ENCODE measurements at places on chromosomes 12 and 14.

DNA sequence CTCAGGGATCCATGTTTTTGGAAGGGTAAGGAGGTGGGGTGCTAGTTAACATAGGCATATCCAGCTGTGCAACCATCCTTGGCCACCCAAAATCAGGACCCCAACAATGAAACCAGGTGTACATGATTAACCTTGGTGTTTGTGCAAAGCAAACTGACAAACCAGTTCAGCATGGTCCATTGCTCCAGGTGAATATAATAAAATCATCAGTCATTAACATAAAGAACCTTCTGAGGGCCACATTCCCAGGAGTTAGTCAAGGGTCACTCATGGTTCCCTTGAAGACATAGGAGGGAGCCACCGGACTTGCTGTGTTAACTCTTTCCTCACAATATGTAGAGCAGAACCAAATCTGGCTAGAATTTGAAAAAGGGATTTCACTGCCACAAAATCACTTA is 17.8 kb downstream of the SLC38A2 start:
- no peak for DNase-seq

DNA sequence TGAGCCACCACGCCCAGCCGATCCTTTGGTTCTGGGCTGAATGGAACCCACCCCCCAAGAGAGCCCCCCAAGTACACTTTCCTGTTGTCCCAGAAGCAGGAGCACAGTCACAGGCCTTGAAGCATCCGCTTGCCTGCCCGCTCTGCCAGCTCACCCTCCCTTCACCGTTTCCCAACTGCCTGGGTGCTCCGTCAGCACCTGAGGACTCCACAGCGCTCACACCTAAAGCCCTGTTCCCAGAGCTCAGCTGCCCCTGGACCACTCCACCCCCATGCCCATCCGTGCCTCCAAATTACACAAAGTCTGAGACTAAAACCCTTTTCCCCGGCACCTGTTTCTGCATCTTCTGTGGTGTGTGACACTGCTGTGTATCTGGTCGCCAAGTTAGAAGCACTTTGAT is 44.3 kb upstream of the TRAF3 start:
- DNase-seq: no peak

DNA sequence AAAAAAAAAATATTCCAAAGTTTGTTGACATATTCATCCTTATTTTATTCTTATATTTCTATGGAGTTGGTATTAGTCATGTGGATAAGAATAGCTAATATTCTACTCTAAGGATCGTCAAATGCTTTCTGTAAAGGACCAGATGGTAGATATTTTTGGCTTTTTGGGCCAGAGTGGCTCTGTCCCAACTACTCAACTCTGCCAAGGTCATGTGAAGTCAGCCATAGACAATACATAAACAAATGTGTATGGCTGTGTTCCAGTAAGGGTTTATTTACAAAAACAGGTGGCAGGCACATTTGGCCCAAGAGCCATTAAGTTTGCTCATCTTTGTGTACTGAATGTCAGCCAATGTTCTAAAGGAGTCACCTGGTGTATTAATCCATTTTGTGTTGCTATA is 131.8 kb downstream of the TBX5 start:
- no peak for DNase-seq

GRCh38 chr14:78848234-78848820 is 678.2 kb downstream of the NRXN3 start:
- DNase-seq: peak; percentile 10

- no peak for DNase-seq
These were observed 75.3 kb downstream of the NINJ2 start for GRCh38 chr12:588024-588322.

- no peak for DNase-seq
These were observed 8.2 kb downstream of the IPO8 start for GRCh38 chr12:30687265-30687986.

DNA sequence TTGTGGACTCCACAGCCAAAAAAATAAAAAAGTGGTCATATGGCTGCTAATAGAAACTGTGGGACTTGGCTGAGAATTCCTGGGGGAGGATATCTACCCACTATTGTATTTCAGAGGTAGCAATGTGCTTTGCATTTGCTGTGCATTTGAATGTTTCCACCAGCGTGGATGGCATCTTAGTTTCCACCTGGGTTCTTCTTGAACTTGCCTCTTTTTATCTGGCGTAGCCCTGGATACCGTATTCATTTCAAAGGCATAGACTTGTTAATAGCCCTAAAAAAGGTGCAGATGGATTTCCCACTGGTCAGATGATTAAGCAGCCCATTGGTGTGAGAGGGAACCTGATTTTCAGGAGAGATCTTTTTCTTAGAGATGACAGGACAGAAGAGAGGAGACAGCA is 1.9 kb upstream of the MYF5 start:
- no peak for DNase-seq

GRCh38 chr14:89524990-89525667 is 108.1 kb upstream of the FOXN3 start:
- DNase-seq: no peak

DNA sequence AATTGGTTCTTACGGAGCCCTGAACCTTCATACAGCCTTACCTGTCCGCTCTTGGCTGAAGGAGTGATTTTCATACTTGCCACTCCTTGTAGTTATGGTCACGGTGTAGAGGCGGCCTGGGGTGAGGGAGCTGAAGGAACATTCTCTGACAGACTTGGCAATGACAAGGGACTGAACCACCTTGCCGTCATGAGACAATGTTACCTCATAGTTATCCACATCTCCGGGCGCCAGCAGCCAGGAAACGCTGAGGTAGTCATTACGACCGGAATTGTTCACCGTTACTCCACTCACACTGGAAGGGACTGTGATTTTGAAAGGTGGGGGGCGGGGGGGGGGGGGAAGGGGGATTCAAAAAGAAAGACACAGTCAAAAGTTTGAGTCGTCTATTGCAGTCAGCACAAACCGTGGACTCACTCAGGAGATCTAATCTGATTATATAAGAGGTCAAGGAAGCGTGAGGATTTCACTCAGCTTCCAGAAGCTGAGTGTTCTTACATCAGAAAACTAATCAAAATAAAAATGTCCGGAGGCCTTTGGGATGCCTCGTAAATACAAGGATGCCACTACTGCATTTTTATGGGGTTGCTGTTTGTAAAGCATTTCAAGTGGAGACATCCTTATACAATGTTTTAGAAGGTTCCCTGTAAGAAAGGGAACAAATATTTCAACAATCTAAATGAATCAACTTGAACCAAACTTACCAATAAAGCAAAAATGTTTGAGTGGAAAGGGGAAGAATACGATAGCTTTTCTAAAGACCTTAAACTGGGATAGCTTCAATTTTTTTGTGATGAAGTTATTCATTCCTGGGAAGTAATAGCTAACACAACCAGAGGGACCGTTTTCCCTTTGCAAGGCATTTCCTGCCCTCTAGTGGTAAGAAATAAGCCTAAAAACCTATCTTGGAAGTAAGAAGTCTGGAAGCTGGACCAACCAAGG is 60.6 kb downstream of the PTPRB start:
- DNase-seq: peak; percentile 56

GRCh38 chr14:68401855-68402254 is 391.0 kb downstream of the ZFP36L1 start:
- DNase-seq: no peak

GRCh38 chr14:100846309-100846859 is 20.5 kb downstream of the MEG3 start:
- no peak for DNase-seq

DNA sequence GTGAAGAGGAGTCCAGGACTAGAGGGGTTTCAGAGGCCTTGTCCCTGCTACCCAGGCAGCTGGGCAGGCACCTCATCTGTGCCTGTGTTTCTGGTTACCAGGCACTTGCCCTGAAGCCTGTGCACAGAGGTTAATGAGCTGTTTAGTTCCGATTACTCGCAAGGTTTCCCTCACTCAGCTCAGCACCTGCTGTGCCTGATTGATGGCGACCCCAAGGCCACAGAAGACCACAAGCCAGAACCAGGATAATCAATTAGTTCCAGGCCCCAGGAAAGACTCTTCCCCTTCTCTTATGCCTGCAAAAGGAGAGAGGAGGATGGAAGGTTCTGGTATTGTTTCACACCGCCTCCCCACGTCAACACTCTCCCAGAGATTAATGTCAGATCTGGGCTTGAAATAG is 88.8 kb upstream of the NOS1 start:
- DNase-seq: no peak

DNA sequence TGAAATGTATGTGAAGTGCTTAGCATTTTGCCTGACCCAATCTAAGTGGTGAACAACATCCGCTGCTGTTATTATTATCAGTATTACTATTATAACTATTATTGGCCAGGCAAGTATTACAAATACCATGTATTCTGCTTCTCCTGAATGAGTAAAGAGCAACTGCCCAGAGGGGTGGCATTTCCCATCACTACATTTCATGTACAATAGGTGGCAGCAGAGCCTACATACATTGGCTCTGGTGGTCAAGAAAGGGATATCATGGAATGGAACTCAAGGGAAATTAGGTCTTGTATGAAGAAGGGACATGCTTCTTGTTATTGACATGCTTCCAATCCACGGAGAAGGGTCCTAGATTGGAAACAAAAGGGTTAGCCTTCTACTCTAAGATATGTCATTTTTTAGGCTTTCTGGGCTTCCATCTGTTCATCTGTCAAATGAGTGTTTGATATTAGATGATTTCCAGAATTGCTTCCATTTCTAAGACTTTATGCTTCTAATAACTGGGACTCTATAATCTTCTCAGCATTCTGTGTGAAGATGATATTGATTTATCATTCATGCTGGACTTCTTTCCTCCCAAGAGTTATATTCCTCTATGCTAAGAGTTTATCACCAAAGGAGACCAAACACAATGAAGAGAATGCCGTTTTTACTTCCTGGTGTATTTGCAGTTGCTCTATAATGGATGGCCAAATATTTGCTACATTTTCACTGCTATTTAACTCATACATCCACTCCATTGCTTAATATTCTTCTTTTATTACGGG is 239.1 kb downstream of the SSPN start:
- DNase-seq: peak; percentile 4

DNA sequence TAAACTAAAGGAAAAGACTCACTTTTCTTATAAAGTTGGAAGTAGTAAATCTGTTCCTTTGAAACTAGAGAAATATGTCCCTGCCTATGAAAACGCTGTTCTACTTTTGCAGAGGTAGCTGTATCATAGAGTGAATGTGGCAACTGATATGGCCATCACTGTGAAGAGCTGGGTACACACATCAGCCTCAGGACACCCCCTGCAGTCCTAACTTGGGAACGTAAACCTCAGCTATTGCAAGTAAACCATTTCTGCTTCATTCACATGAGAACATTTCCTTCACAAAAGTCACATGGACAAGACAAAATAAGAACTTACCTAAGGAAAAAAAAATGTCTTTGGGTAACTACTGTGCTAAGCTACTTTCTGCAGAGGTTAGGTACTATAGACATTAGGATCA is 233.3 kb upstream of the PPFIA2 start:
- DNase-seq: peak; percentile 36

- DNase-seq: no peak
These were observed 21.0 kb upstream of the MAP1LC3B2 start for GRCh38 chr12:116538076-116538591.

DNA sequence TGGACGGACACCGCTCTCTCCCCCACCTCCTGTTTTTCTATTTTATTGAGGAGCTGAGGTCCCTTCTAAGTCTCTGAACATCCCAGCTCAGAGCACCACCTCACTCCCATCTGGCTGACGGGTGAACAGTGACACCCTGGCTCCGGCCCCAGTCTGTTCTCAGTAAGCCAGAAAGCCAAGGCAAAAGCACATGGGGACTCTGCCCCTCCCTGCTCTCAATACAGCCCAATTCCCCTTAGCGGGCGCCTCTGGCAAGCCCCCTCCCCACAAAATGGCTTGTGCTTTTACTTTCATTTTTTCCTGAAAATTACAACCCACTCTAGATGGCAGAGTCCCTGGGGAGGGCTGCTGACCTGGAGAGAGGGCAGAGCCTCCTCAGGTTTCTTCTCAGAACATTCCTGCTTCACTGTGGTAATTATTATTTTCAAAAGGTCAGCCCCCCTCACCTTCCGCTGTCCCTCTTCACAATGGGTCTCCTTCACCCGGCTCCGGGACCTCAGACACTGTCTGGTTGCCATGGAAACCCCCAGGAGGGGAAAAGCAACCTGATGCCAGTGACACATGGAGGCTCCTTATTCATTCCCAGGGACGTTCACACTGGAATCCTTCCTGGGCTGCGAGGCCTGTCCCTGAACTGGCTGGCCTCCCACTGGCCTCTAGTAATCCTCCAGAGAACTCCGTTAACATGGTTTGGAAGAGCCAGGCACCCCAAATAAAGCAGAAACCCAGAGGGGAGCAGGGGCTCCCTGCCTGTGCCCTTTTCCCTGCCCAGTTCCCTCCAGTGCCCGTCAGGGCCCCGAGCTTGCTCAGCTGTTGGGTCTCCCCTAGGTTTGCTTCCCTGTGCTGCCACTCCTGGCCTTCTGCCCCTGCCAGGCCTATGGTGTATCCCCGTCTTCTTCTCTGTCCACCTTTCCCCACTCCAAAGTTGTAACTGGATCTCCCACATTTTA is 15.9 kb downstream of the COL2A1 start:
- no peak for DNase-seq

DNA sequence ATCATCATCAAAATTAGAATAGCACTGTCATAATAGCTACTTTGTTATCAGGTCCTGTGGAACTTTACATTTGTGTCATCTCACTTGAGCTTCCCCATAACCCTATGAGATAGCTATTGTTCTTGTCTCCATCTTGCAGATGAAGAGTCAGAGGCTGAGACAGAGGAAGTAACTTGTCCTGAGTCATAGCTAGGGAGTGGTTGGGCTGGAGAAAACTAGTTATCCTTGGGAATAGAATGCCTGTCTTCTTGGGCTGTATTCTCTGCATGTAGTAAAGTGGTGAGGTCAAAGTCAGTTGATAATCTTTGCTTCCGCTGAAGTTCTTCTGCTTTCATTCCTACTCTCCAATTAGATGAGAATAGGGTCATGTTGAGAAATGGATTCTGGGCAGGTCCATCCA is 117.0 kb downstream of the SMOC1 start:
- no peak for DNase-seq

GRCh38 chr14:68563251-68564131 is 229.4 kb downstream of the ZFP36L1 start:
- DNase-seq: no peak

DNA sequence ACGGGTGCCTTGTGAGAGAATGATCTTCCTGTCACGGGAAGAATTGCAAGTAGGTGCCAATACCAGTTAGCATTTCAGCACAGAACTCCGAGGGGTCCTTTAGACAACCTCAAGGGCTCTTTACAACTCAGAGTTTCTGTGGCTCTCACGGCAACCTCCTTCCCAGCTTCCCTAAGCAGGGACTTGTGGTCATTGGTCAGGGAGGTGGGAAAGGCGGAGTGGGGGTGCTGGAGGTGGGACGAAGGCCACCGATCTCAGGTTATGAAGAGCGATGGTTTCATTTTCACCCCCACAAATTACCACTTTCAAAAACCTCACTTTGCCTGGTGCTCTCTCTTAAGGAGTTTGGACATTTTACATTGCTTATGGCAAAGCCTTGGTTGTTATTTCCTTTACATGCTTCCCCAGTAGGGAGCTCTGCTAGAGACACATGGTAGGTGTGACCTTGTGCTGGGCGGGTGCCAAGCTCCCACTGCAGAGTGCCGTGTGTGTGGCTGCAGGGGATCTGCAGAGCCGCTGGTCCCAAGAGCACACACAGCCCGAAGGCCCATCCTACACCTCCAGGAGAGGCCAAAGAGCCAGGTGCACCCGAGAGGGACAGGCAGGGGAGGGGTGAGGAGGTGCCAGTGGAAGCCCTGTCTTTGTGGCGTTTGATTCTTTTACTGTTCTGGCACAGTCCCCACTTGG is 21.4 kb downstream of the BCL2L14 start:
- DNase-seq: no peak

GRCh38 chr12:30880813-30881212 is 45.7 kb upstream of the TSPAN11 start:
- no peak for DNase-seq

Data from CD4-positive, alpha-beta T cell treated with Interleukin-1 beta for 1 hour (primary cell).